Fibroblast of the aortic adventitia (primary cell): ENCODE measurements at places on chromosomes 2 and 18. TPM values are rescaled to one million over a fixed set of nuclear protein-coding genes. Genes with fewer than 3 reads are reported as not detected.

- no peak for DNase-seq
Measured at GRCh38 chr2:150418916-150419315, 68.6 kb downstream of the RND3 start.

PRR30 gene
- not detected in 2 replicates for total RNA-seq

EML6 gene
- total RNA-seq: 0.49 and 2.8 TPM in 2 replicates

KATNAL2 gene
- total RNA-seq: 2.7 and 10.4 TPM in 2 replicates

- no peak for DNase-seq
Measured at GRCh38 chr18:13363359-13363758, 144.8 kb downstream of the LDLRAD4 start.

DNA sequence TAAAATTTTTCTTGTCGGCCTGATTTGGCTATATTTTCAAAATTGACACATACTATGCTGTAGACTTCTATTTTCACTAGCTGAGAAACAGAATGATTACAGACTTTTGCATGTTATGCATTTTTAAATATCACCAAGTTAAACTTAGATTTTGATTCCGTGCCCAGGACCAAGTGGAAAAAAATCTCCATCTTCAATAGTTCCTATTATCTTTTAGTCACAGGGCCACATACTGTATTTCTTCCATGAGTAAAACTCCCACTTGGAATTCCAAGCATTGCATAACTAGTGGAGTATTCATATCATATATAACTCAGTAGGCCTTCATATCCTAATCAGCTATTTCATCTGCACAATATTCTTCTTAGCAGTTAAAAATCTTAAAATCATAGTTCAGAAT, 470.9 kb downstream of the ARHGAP15 start:
- peak; percentile 12 for DNase-seq

DNA sequence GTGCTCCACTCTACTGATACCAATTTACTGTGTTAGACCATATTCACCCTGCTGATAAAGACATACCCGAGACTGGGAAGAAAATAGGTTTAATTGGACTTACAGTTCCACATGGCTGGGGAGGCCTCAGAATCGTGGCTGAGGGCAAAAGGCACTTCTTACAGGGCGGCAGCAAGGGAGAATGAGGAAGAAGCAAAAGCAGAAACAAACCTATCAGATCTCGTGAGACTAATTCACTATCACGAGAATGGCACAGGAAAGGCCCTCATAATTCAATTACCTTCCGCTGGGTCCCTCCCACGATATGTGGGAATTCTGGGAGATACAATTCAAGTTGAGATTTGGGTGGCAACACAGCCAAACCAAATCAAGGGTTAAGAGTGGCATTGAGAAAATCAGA, 65.2 kb downstream of the LDLRAD4 start:
- DNase-seq: no peak

- no peak for DNase-seq
Measured at GRCh38 chr2:238075397-238075796, 14.6 kb downstream of the SCLY start.

DNA sequence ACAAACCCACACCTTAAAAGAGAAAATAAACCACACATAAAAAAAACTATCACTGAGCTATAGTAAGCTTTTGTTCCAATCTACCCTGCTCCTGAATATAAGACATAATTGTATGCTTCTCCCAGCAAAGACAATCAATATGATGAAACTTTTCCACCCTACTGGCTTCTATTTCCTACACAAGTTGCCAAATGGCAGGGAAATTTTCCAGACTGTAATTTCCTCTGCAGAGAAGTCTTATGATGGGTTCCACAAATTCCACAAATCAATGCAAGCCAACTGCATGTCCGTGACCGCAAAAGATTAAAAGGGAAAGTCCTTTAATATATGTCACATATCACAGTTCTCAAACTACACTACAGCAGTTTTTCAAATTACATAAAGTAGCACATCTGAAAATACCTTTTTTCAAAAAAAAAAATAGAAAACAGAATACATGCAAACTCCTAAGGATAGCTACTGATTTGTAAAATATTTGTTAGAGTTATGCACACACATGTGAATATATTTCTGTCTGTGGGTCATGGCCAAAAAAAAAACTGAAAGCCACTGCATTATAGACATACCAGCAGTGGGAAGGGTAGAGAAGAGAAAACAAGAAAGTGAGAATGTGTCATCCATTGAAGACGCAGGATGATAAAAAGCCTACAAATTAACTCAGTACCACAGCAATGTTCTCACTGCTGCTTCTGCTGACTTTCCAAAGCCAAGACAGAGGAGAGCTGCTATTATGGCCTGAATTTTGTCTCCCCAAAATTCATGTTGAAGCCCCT, 61.4 kb downstream of the RPL31 start:
- DNase-seq: peak; percentile 98

- no peak for DNase-seq
Measured at GRCh38 chr2:106358081-106358480, 110.1 kb downstream of the RGPD3 start.

- no peak for DNase-seq
Measured at GRCh38 chr2:233651430-233651829, 15.2 kb downstream of the UGT1A10 start.

DNA sequence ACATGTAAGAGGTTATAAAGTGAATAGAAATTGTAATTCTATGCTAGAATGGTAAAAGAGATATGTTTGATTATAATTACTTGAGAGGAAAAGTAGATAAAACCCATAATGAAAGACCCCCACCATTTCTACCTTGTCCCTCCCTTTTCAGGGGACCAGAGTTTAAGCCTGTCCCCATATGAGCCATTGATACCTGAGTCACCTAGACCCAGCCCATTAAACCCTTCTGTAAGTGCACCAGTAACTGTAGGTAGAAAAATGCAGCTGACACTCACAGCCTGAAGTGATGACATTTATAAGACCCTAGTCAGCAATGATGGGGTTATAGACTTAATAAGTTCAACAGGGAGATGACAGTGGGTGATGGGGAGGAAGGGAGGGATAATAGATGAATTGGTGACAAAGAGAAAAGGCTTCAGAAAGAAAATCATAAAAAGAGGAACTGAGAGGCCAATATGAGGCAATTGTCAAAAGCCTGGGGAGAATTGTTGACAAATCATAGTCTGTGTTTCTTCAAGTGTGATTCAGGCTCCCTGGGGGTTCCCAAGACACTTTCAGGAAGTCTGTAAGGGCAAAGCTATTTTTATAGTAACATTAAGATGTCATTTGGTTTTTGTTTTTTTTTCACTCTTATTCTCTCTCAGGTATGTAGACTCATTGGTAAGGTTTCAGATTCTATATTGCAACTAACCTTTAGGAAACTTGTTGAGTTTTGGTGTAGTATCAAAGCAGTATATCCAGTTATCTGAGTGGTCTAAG, 544.2 kb downstream of the SATB2 start:
- no peak for DNase-seq

GRCh38 chr2:27123302-27124150, at the start of gene ABHD1:
TSS of gene ABHD1 (plus strand) at chr2:27123815. CDS start at chr2:27123949, 134 bp downstream.
- no peak for DNase-seq

DNA sequence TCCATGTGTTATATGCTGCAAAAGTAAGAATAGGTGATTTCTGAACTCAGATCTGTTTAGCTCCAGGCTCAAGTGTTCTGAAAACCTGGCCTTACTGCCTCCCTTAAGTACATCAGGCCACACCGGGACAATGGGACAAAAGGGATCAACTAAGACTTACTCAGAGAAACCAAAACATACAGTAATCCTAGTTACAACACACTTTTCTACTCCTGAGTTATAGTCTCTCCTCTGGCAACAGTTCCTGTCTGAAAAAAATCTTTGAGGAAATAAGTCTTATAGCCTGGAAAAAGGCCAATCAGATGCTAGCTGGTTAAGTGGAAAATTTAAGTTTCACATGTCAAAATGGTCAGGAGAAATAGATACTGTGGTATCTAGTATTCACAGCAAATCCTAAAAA, 5.6 kb downstream of the METTL5 start:
- DNase-seq: no peak

DNA sequence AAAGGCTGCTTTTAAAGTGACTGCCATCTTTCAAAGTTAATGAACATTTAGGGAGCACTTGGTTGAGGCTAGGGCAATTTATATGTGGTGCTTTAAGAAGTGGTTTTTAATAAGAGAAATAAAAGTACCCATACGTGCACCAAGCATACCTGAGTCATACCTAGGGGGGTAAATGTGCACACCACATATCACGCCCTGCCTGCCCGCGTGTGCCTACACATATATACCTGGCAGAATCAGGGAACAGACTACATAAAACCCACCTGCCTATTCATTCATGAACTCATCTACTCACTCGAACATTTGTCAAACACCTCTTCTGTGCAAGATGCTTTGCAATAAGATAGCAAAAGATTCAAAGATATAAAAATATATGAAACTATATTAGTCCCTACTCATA, 69.3 kb upstream of the TMEM200C start:
- DNase-seq: no peak
